ENCODE measurements at places on chromosomes 12 and 14.

DNA sequence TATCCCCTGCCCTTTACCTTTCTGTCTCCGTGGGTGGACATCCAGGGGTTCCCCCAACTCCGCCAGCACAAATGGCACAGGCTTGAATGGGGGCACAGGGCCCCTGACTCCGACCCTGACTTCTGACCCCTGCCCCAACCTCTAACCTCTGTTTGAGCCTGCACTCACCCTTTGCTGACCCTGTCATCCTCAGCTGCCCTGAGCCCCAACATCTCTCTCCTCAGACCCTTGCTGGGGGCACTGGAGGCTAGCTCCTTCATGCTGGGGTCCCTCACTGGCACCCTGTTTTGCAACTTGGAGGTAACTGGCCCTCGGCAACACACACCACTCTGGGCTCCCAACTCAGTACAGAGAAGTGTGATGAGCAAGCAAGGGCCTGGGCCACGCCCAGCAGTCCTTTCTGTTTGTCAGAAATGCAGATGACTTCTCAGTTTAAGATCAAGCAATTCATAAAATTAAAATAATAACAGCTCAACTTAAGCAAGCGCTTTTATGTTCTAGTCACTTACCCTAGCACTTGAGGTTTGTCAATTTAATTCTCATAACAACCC lies 2.1 kb downstream of the IFI27 start:
- DNase-seq, result no peak

DNA sequence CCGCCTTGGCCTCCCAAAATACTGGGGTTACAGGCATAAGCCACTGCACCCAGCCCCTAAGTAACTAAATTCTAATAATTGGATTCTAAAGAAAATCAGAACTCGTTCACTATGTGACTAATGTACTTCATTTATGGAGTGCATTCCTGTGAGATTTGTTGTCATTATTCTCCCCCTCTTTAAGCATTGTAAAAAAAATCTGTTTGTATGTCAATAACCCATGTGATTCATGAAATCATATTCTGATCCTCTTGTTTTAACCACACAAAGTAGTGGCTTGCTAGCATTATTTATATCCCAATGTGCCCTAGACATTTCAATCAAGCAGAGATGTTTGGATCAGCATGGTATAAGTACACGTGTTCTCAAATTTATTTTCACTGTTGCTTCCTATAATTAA lies 78.2 kb upstream of the OSBPL8 start:
- no peak for DNase-seq

DNA sequence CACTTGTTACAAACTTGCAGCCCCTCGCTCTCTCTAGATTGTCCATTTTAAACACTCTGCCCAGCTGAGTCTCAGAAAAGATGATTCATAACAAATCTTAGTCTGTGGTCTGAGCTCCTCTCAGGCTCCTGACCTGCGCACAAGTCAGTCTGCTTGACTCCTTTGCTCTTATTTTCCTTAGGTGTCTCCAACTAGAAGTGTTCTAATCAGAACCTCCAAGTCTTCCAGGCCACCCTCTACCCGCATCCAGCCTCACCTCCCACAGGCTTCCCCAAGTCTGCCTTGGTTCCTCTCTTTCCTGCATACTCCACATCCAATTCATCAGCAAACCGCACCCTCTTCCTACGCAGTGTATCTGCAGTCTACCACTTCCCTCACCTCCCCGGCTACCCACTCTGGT lies 42.4 kb upstream of the BDKRB2 start:
- DNase-seq, result no peak

GRCh38 chr14:67618617-67619063 lies 1.1 kb upstream of the ARG2 start:
- no peak for DNase-seq

GRCh38 chr12:45565590-45565989 lies 163.9 kb upstream of the ARID2 start:
- DNase-seq, result no peak

DNA sequence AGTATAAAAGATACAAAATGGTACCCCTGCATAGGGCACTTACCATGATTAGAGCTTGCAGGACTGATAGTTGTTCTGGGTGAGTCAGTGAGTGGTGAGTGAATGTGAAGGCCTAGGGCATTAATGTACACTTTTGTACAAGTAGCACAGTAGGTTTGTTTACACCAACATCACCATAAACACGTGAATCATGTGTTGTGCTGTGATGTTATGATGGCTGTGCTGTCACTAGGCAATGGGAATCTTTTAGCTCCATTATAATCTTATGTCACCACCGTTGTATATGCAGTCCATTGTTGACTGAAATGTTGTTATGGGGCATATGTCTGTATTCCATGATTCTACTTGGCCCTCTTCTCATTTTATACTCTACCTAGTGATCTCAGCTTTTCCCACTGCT lies 11.8 kb downstream of the NUBPL start:
- DNase-seq, result no peak

- DNase-seq, result no peak
Observed at GRCh38 chr12:108681317-108681716, 47.6 kb upstream of the SELPLG start.

- no peak for DNase-seq
Observed at GRCh38 chr14:54501480-54501879, 8.2 kb upstream of the CGRRF1 start.

- peak; percentile 80 for DNase-seq
Observed at GRCh38 chr12:53180931-53181645, 363 bp upstream of the CSAD start.
